ENCODE measurements at places on chromosomes 7 and 10.
A peak's percentile ranks its signal among the peaks of the same experiment; 100 is the strongest.

GRCh38 chr10:52313933-52314821 is at the start of gene DKK1:
DKK1 (plus strand) TSS chr10:52314281; CDS start chr10:52314435, 154 bp downstream.
- DNase-seq: peak; percentile 73

- no peak for DNase-seq
These were observed 496.8 kb upstream of the AKR1E2 start for GRCh38 chr10:4329225-4329624.

DNA sequence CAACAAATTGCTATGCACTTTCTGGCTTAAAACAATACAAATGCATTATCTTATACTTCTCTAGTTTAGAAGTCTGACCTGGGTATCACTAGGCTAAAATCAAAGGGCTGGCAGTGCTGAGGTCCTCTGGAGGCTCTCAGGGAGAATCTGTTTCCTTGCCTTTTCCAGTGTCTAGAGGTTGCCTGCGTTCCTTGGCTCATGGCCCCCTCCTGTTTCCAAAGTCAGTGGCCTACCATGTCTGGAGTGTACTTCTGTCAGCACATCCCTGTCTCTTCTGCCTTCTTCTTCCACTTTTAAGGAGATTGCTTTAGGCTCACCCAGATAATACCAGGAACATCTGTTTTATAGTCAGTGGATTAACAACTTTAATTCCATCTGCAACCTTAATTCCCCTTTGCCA is 52.4 kb downstream of the CCNY start:
- no peak for DNase-seq

DNA sequence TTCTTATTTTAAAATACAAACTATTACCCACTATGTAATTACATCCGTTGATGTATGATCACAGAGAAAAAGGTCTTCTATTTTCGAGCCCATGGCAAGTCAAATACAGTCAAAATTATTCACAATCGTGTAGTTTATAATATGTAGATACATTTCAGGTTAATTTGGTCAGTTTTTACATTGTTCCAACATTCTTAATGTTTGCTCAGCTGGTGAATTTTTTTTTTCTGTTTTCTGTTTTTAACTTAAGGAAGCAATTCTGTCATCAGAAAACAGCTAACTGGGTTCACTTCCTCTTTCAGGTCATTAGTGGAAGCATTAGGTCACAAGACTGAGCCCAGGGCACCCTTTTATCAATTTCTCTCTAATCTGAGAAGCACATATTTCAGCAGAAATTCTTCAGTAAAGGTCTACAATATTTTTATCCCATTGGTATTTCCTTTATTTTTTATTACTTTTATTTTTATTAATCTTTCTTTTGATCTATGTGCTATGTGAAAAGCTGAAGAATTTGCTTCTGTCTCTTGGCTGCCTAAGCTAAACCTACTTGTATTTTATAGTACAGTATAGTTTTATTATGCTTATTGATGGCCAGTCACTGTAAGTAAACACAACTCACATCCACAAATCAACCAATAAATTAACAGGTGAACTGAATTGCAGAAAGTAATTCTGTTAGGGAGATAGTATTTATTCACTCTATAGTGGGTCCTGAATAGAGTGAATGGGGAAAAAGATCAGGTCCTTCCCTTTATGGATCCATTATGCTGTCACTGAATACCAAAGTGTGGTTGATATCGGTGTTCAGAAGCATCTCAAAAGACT is 84.6 kb downstream of the ICA1 start:
- no peak for DNase-seq

- peak; percentile 57 for DNase-seq
These were observed 118.1 kb downstream of the ZNF365 start for GRCh38 chr10:62492012-62492869.

- DNase-seq: no peak
These were observed 384.4 kb downstream of the TNS3 start for GRCh38 chr7:47197486-47197885.

- no peak for DNase-seq
These were observed 20.8 kb downstream of the FZD9 start for GRCh38 chr7:73454424-73454823.

DNA sequence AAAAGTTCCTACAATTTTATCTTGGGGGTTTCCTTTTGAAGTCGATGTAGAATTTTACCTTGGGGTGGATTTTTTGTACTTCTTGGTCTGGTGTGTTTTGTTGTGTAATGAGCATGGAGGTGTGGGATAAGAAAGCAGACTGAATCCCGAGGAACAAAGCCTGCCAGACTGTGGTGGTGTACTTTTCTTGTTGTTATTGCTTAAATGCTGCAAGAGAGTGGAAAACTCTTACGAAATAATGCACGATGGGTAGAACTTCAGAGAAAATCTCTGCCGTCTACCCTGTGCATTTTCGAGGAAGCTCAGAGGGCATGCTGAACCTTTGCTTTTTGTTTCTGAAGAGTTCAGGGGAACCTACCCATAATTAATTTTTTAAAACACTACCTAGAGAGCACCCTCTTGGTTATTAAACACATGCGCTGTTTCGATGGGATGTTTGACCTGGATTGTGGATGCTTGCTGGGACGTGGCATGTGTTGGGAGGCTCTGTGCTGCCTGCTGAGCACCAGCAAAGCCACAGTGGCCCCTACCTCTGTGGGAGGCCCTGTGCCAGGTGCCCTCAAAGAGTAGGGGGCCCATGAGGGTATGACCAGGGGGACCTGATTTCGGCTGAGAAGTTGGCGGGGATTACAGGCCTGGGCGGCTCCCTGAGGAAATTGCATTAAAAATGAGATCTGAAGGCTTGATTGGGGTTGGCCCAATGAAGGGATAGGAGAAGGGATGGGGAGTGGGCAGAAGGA is 94.1 kb downstream of the TCF7L2 start:
- no peak for DNase-seq

- DNase-seq: no peak
These were observed 44.8 kb downstream of the GNAT3 start for GRCh38 chr7:80467069-80467468.

DNA sequence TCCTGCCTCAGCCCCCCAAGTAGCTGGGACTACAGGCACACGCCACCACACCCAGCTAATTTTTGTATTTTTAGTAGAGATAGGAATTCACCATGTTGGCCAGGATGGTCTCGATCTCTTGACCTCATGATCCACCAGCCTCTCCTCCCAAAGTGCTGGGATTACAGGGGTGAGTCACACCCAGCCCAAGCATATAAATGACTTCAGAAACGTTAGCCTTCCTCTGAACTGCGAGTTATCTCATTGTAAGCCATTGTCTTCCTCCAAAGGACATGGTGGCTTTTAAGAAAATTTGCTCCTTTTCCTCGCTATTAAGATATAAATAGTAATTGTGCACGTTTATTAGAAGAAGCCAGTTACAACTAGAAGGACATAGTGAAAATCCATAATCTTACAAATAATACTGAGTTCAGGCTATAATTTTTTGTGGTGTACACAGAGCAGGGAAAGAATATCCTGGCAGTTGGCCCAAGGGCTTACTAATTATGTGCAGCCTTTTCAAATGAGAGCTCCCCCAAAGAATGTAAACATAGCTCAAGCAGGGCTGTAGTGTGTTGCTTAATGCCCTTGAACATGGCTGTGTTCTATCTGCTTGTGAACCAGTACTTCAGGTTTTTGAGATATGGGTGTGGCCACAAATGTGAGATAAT is 495.8 kb downstream of the PARD3 start:
- peak; percentile 75 for DNase-seq

DNA sequence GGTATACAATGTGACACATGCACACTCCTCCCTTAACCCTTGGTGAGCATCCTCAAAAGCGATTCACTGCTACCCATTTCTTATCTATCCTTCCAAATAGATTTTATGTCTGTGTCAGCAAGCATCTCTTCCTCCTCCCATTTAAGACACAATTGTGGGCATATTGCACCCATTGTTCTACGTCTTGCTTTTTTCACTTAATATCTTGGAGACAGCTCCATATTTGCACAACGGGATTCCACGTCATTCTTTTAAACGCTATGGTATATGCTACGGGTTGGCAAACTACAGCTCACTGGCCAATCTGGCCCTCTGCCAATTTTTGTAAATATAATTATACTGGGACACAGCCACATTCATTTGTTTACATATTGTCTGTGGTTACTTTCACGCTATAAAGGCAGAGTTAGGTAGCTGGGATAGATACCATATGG is 88.6 kb downstream of the RNF216 start:
- no peak for DNase-seq

GRCh38 chr7:82036146-82036886 is 266.5 kb upstream of the HGF start:
- DNase-seq: peak; percentile 53

- no peak for DNase-seq
These were observed 2.0 kb downstream of the MNX1 start for GRCh38 chr7:157008206-157009169.

- DNase-seq: no peak
These were observed 29.6 kb upstream of the SFRP5 start for GRCh38 chr10:97801422-97801821.

- DNase-seq: peak; percentile 8
These were observed 23.5 kb upstream of the C1QL3 start for GRCh38 chr10:16545116-16545736.

DNA sequence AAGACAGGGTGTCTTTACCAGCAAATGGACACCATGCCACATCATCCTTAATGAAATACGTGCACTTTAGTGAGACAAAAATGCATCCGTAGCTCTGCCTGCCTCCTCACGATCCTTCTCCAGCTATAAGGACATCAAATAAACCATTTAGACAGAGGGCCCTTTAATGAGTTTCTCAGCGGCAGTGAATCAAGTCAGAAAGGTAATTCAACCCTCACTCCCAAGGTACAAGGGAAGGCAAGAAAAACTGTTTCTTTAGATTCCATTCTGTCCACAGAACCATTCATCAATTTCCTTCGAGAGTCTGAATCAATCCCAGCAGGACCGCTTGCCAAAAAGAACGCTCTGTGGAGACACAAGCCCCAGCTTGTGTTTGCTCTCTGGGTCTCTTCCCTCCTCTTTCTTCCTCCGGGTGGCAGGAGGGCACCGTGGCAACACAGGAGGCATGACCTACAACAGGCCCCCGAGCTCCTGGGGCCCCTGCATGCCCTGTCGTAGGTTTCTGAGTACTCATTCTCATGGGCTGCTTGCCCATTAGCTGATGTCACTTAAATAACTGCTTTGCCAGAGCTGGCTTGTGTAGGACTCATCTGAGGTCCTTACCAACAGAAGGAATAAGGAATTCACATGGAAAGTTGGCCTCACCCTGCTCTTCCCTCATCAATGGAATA is 297.8 kb upstream of the PRKCQ start:
- no peak for DNase-seq

- no peak for DNase-seq
These were observed 93.9 kb upstream of the SLC26A5 start for GRCh38 chr7:103539875-103540274.

GRCh38 chr7:100969066-100969615 is at the start of gene MUC12:
MUC12 (plus strand) TSS chr7:100969565; CDS start chr7:100969623, 58 bp downstream.
- DNase-seq: no peak

DNA sequence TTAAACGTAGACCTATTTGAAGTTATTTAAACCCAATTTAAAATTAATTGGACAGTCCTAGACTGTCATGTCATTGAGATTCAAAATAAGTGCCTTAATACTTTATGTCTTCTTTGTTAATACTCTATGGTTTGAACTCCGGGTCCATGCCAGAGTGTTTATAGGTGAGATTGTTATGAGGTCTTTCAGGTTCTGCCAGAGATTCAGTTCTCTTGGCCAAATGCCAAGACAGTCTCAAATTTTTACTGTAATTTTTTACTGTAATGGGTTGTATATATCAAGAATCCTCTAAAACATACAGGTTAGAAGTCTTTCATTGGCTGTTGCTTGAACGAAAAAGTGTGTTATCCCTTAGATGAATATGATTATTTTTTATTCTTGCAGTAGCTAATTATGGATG is 3.9 kb downstream of the ADD3 start:
- DNase-seq: no peak

DNA sequence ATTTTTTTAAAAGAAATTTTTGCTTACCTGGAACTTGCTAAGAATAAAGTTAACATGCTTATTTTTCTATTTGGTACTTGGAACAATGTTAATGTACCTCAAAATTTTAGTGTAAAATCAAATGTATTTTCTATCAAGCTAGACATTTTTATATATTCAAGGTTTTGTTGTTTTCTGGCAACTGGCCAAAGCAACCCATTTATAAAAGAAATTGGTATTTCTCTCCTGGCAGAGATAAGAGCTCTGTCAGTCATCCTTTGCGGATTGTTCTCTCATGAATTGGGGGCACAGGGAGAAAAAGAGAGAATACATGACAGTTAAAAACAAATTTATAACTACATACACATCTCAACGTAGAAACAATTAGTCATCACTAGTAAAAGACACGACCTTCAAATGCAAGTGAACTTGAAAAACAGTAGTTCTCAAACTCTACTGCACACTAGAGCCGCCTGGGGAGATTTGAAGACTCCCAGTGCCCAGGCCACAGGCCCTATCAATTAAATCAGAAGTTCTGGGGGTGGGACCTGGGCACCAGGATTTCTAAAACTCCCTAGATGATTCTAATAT is 152.4 kb upstream of the LAMB4 start:
- no peak for DNase-seq

GRCh38 chr7:129536323-129536722 is 34.0 kb downstream of the SMKR1 start:
- no peak for DNase-seq

DNA sequence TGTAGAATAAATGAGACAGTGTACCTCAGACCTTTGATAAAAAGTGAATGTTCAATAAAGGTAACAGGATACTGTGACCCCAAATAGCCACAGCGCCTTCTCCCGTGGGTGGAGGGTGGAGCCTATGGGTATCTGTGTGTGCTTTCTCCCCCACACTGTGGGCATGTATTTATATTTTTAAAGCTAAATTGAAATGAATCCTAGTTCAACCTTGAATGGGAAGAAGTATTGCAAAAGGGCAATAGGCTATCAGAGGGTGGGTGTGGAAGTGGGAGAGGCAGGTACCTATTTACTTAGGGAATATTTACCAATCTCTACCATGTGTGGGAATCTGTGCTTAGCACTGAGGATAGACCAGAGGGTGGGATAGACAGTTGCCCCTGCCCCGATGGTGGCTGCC is 68.9 kb downstream of the PFKFB3 start:
- DNase-seq: no peak

DNA sequence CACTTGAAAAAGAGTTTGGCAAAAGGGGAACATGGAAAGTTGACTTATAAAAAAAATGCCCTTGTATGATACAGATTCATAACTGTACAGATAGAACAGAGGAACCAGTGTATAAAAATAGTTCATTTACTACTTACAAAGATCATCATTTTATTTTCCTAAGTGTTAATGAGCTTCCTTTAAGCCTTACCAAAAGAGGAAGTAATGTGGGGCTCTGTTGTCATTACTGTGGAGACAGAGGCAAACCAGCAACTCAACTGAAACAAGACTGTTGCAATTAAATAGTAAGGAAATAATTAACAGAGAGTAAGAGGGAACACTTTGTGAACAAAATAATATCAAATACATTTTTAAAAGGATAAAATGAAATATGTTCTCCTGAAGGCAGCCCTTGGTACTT is 526.2 kb upstream of the ADARB2 start:
- no peak for DNase-seq

- DNase-seq: no peak
These were observed 2.2 kb downstream of the ARHGAP21 start for GRCh38 chr10:24721229-24722106.
